ENCODE measurements at places on chromosomes 13 and 19.

DNA sequence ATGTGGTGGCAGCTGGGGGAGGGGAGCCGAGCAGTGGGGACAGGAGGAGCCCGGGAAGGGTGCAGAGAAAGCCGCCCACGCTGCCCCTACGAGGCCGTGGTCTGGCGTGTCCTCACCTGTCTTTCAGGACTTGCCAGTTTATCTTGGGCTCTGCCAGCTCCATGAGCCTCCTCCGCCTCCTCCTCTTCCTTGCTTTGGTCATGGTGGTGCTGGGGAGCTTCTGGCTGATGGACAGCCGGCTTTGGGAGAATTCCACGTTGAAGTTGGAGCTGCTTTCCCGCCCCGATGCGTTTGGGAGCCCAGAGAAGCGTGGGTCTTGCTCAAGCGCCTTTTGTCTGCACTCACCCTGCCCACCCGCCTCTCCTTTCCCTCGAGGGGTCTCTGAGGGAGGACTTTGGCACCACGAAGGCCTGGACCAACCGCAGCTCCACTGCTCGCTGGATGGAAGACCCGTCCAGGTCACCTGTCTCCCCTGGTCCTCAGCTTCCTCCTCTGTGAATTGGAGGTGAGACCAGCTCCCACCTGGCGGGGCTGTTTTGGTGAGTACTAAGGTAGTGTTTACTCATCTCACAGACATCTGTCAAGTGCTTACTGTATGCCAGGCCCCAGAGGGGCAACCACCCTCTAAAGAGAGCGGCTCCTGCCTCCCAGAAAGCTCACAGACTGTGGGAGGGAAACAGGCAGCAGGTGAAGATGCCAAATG, 29.7 kb upstream of the MIER2 start:
- peak; percentile 52 for DNase-seq

- no peak for DNase-seq
Measured at GRCh38 chr13:25044071-25044470, 51.9 kb upstream of the PABPC3 start.

DNA sequence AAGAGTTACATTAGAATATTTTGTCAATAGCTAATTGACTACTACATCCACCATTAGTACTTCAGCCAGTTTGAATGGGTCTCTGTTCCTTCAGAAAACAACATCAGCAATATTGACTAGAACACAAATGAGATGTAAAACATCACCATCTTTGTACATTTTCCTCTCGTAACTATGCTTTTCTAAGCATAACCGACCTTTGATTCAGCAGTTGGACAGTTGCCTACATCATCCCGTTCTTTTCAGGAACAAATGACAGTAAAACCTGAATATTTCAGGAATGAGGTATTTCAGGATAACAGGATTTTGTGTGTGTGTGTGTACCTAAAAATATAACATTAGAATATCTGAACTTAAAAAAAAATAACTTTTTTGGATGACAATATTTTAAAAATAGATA, 60.9 kb downstream of the STARD13 start:
- no peak for DNase-seq

DNA sequence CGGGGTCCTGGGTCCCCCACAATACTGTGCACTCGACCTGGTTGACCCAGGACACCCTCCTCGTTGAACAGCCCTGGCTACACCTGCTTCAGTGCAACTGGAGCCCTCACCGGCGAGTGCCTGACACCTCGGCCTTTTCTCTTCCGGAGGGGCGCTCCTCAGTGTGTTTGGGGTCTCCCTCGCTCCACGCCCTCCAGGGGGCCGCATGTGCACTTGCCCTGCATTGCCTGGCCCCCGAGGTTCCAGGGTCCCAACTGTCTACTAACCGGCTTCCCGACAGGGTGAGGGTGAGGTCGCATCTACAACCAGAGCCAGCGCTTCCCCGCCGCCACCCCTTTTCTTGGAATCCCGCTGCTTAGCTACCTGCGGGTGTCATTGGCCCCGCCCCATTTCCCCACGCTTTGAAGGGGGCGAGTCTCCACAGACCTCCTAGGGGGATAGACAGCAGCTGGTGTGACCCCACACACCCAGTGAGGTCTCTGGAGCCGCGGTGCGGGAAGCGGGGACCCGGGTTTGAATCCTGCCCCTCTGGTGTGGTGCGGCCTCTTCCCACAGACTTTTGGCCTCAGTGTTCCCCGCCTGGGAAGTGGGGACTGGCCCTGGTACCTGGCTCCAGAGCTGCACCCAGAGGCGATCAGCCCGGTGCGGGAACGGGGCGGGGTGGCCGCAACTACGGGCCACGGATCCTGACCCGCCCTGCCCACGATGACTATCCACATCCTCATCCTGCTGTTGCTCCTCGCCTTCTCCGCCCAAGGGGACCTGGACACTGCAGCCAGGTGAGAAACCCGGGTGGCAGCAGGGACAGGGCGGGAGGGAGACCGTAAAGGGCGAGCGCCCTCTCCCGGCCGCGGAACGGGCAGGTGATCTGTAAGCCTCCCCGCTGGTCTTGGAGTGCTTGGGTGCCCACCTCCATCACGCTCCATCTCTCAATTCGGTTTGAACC, at the start of gene ADM5:
Gene ADM5 (plus strand): TSS at position 462 of the 946 bp plus-strand sequence. CDS start 244 bp downstream, at position 706.
- peak; percentile 53 for DNase-seq
